Activated T-cell treated with anti-CD3 and anti-CD28 coated beads for 1 hour (primary cell): ENCODE measurements at places on chromosomes 5 and 9.

- DNase-seq, result no peak
Observed at GRCh38 chr9:116350213-116350612, 196.6 kb downstream of the PAPPA start.

GRCh38 chr9:124789531-124789930 is 12.6 kb downstream of the OLFML2A start:
- DNase-seq, result no peak

- DNase-seq, result no peak
Observed at GRCh38 chr9:70439991-70440706, 25.7 kb upstream of the KLF9 start.

DNA sequence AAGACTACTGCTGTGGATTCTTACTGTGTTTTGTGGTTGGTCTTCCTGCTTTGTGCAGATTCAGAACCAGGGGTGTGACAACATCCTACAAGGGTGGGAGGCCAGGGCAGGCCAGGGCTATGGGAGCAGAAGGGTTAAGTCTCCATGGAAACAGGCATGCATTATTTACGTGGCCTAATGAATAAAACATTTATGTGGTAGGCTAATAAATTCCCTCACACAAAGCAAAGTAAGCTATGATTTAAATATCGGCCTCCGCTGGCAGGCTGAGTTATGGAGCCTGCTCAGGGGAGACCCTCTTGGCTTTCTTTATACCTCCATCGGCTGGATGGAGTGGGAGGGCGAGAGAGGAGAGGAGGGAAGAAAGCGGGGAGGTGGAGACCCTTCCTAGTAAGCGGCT is 230.3 kb upstream of the MVB12B start:
- no peak for DNase-seq

DNA sequence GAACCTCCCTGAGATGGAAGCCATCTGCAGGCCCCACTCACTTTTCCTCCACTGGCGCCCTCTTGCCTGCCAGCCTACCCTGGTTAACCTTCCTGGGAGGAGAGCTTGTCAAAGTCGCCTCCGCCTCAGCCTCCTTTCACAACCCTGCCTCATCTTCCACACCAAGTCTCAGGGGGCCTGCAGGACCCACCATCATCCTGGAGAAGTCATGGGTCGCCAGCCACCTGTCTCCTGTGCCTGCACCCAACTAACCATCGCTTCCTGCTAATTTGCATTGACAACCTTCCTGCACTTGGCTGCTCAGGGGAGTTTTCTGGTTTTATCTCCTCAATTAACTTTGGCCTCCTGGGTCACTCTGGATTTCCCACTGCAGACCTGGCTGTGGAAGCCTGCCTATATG is 52.8 kb upstream of the GRHPR start:
- no peak for DNase-seq

DNA sequence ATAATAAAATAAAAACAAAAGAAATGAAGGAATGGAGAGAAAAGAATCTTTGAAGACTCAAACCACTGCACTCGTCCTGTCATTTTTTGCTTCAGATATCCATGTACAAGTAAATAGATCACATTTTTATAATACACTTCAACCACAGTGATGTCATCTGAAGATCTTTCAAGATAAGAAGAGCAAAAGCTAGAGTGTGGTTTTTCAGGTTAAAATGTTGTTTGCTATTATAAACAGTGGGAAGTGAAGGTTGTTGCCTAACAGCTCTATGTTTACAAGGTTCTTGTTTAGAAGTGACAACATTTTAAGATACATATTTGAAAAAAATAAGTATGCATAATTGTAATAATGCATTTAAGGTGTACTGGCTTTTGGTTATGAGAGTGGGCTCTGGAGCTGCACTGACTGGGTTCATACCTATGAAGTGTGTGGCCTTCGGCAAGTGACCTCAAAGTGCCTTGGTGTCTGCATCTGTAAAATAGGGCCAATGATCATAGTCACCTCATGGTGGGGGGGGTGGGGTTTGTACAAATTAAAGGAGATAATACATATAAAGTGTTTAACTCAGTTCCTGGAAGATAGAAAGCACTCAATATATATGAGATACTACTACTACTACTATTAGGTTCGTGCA is 45.5 kb upstream of the IL7R start:
- DNase-seq, result no peak

GRCh38 chr5:4662756-4663155 is 477.4 kb upstream of the ADAMTS16 start:
- DNase-seq, result no peak

- no peak for DNase-seq
Observed at GRCh38 chr9:116317503-116317902, 163.9 kb downstream of the PAPPA start.

GRCh38 chr5:153903321-153903720 is 135.4 kb downstream of the FAM114A2 start:
- no peak for DNase-seq

GRCh38 chr5:13501176-13501575 is 443.3 kb downstream of the DNAH5 start:
- no peak for DNase-seq

- DNase-seq, result no peak
Observed at GRCh38 chr5:148333262-148333849, 2.0 kb upstream of the SPINK9 start.

- no peak for DNase-seq
Observed at GRCh38 chr5:26518065-26518464, 520.3 kb downstream of the CDH9 start.

GRCh38 chr5:3394891-3395599 is 200.6 kb upstream of the IRX1 start:
- DNase-seq, result no peak

DNA sequence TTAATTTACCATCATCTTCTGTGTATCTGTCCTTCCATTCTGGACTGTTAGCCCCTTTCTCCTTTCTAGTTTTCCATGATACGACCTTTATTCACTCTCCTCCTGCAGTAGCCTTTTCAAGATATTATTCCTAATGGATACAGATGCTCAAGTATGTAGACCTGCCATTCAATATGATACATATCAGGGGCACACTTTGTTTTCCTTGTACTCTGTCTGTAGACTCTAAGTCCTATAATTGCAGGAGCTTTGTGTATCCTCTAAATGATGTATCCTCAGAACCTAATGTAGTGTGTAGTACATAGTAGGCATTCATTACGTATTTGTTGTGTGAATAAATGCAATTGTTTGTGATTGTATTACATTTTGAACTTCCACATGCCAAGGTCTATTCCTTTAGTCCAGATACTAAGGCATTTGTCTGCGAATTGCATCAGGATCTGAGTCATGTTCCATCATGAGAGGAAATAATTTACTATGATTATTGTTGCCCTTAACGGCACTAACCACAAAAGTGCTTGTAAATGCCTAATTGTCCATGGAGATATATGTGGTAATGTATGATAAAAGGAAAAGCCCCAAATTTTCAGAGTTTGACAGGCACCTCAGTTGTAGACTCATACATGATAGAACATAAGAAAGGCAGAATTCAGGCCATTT is 57.1 kb upstream of the IZUMO3 start:
- no peak for DNase-seq

DNA sequence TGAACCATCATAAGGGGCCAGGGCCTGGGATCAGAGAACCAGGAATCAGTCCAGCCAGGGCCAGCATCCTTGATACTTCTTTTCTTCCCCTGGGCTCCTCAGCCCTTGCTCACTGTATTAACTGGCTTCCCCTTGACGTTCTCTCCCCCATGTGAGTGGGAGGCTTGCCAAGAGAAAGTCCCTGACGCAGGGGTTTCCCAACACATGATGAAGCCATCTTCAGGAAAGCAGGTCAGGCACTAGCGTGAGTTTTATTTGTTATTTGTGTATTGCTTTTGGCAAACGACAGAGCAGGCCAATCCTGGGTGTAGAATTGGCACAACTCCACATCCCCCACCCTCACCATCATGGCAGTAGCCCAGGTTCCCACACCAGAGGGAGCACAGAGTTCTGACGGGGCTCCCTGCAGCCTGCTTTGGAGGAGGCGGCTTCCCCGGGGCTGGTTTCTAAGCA is 165.5 kb upstream of the NFIL3 start:
- DNase-seq, result no peak
